Dermis microvascular lymphatic vessel endothelial cell (primary cell): ENCODE measurements at places on chromosomes 4 and X. TPM values are rescaled to one million over a fixed set of nuclear protein-coding genes. Genes with fewer than 3 reads are reported as not detected.
A peak's percentile ranks its signal among the peaks of the same experiment; 100 is the strongest.

CXCL1 gene
- total RNA-seq: 5.6 and 18.0 TPM in 2 replicates

F9 gene
- total RNA-seq: not detected in 2 replicates

UNC5C gene
- not detected in 2 replicates for total RNA-seq

NPNT gene
- under 0.01 and 0.13 TPM in 2 replicates for total RNA-seq

PCDH7 gene
- under 0.01 and 0.51 TPM in 2 replicates for total RNA-seq

PITX2 gene
- under 0.01 TPM in 1 of 2 replicates, not detected in the other for total RNA-seq

TRIML2 gene
- total RNA-seq: 1.4 and 2.3 TPM in 2 replicates

FREM3 gene
- total RNA-seq: 0.13 TPM in 2 replicates

- DNase-seq: no peak
These were observed 407.0 kb downstream of the BCOR start for GRCh38 chrX:39690541-39691415.

DNA sequence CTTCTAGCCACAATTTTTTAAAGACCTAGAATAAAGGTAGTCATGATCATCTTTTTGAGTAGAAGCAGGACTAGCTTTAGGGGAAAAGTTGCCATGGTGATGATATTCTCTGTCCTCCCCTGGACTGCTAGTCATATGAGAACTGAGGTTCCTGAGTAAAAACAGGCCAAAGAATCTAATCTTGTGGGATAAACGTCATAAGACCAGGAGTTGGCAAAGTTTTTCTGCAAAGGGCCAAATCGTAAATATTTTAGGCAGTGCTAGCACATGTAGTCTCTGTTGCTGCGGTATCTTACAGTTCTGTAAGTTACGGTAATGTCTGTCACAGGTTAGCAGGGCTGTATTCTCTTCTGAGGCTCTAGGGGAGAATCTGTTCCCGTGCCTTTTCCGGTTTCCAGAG, 3.4 kb downstream of the PRPS2 start:
- DNase-seq: no peak

DNA sequence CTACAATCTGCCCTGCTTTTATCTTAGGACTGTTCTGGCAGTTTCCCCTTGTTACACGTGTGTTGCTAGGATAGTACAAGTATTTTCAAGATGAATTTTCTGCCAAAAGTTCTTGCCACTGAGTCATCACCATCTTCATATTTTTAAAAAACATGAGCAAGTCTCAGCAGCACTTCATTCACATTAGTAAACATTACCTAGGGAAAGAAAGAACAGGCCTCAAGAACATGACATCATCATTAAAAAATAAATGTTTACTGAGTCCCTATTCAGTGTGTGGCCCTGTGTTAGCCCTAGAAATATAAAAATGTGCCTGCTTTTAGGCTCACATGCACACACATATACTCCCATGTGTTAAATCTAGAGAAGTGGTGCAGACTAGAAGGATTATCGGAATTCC, 18.7 kb upstream of the GPC3 start:
- no peak for DNase-seq

GRCh38 chr4:140756319-140757231, at the start of gene TBC1D9:
Gene TBC1D9 (minus strand): TSS chr4:140756385. CDS start chr4:140756045, 340 bp downstream.
- DNase-seq: peak; percentile 94

DNA sequence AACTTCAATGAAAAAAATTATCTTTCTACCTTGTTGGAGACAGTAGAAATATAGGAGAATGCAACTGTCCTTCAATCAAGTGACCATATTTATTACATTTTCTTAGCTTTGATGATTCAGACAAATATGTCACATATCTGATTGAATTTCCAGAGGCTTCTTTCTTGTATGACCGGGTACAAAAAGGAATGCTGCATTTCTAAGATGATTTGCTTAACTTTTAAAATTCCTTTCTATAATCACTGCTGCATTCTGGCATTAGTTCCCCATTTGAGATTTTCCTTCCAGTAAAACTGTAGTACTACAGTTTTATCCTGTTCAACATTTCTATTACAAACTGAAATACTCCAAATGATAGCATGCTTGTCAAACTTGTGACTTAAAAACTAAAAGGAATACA, 5.2 kb downstream of the MFSD8 start:
- DNase-seq: no peak

DNA sequence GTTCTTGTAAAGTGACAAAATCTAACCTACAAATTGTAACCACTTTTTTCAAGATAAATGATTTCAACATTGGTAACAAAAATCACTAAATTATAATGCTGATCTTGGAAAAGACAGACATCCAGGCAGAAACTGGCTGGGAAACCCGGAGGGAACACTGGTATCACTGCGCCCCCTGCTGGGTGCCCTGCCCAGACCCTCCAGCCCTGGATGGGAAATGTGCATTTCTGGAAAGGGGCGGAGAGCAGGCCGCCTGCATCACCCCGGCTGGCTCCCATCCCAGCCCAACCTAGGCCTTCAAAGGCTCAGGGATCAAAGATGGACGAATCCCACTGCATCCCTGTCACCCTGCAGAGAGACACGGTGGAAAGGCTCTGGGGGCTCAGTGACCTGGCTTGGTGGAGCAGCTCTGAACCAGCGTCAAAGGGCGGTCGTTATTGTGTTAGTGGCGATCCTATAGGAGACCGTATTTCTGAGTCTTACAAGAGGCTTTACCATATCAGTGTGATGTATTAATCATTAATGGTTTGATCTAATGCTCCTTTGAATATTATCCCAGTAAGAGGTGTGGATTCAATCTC, 37.3 kb downstream of the ACOX3 start:
- peak; percentile 84 for DNase-seq

DNA sequence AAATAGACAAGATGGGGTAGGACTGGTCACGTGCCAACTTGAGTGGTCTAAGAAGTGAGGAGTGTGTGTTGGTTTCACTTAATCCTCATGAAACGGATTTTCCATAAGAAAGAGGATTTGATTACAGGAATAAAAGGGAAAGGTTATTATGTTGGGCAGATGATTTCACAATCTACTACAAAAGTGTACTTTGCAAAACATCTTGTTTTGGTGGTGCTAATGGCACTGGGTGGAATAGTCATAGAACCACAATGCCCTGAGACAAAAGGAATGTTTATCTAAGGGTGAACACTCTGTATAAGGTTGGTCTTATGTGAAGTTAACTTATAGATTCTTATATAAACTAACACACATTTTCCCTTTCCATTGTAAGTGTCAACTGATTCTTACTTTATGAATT, 45.6 kb downstream of the GLUD2 start:
- no peak for DNase-seq

- DNase-seq: no peak
These were observed 2.8 kb downstream of the CMC4 start for GRCh38 chrX:155068165-155068564.
